ENCODE measurements at places on chromosomes 7 and 10.

- DNase-seq: peak; percentile 31
These were observed 52.1 kb downstream of the TSPAN12 start for GRCh38 chr7:120805636-120806388.

- no peak for DNase-seq
These were observed 60.8 kb downstream of the DLG5 start for GRCh38 chr10:77865580-77866324.

- DNase-seq: no peak
These were observed 59.2 kb upstream of the ADCY1 start for GRCh38 chr7:45514944-45515343.

- DNase-seq: no peak
These were observed 9.2 kb downstream of the MKI67 start for GRCh38 chr10:128116851-128117615.

DNA sequence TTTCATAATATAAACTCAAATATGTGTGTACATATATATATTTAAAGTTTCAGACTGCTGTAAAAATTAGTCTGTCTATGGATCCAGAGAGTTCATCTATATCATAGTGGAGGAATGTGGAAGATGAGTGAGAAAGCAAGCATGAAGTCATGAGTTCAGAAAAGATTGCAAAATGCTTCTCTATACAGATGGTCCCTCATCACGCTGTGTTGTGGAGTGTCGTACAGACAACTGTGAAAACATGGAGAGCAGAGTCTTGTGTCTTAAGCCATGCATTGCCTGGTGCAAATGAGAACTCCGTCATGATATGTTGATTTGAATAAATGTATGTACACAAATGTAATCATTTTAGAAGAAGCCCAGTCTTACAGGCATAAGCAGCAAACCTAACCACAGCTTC, 316.9 kb downstream of the CNTNAP2 start:
- DNase-seq: no peak

GRCh38 chr7:156778668-156779067, 114.3 kb downstream of the LMBR1 start:
- no peak for DNase-seq

Data from stimulated activated CD4-positive, alpha-beta T cell treated with anti-CD3 and anti-CD28 coated beads, Interleukin-4, amount 100 ng/mL, for 1 hour (primary cell).